ENCODE measurements at places on chromosomes 2 and 18.

GRCh38 chr18:59810735-59811520 is 88.9 kb upstream of the PMAIP1 start:
- no peaks in the 10 kb centered on the region for H3K36me3 ChIP-seq
- DNase-seq = no peak
- H3K27me3 ChIP-seq = no peaks in the 10 kb centered on the region

DNA sequence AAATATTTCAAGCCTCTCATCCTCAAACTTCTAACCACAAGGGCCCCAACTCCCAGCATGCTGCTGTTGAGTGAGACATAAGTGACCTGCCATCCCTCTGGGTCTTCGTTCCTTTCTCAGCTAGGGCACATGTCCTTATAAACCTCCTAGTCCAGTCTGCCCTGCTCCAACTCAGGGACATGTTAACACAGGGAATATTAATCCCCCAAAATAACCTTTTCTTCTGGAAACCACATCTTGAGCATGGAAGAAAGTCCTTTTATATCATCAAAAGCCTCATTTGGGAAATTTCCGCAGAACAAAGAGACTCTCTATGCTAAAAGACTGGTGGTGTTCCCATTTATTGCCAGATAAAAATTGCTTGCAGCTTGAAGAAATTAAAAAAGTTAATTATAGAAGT is 14.4 kb downstream of the TNP1 start:
- no peaks in the 10 kb centered on the region for H3K36me3 ChIP-seq
- no peak overlapping the region for H3K4me3 ChIP-seq
- no peaks in the 10 kb centered on the region for H3K4me1 ChIP-seq
- H3K27me3 ChIP-seq = no peaks in the 10 kb centered on the region
- DNase-seq = no peak
- no peak overlapping the region for H3K27ac ChIP-seq

DNA sequence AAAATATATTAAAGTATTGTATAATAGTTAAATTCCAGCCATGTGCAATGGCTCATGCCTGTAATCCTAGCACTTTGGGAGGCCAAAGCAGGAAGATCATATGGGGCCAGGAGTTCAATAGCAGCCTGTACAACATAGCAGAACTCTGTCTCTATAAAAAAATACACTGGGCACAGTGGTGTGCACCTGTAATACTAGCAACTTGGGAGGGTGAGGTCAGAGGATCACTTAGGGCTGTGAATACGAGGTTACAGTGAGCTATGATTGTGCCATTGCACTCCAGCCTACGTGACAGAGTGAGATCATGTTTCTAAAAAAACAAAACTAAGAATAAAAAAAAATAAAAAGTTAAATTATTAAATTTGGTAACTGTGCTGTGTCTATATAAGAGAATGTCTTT is 36.1 kb downstream of the ZRANB3 start:
- H3K36me3 ChIP-seq = no peaks in the 10 kb centered on the region
- no peaks in the 10 kb centered on the region for H3K4me1 ChIP-seq
- no peaks in the 10 kb centered on the region for H3K27me3 ChIP-seq
- no peak overlapping the region for H3K4me3 ChIP-seq
- no peak for DNase-seq

- no peaks in the 10 kb centered on the region for H3K36me3 ChIP-seq
- no peak overlapping the region for H3K4me3 ChIP-seq
- no peak for DNase-seq
Observed at GRCh38 chr2:172843902-172844715, 108.5 kb downstream of the RAPGEF4 start.
